ENCODE measurements at places on chromosomes 2 and 18.

DNA sequence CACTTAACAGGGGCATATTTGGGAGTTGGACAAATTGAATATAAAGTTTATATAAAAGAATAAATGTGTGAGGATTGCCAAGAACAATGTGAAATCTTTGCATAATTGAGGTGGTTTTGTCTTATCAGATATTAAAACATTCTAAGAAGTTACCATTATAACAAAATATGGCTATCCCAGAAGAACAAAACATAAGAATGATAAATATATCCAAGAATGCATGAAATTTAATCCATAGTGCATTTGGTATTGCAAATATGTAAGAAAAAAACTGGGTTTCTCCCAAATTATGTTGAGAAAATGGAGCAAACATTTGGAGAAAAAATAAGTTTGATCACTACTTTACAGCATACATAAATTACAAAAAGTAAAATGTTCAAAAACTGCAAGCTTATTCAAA, 562.4 kb downstream of the RNF144A start:
- DNase-seq, result no peak

- DNase-seq, result no peak
Observed at GRCh38 chr2:227821043-227821942, 7.7 kb downstream of the CCL20 start.

GRCh38 chr2:8141079-8141707, 540.7 kb upstream of the ID2 start:
- no peak for DNase-seq

DNA sequence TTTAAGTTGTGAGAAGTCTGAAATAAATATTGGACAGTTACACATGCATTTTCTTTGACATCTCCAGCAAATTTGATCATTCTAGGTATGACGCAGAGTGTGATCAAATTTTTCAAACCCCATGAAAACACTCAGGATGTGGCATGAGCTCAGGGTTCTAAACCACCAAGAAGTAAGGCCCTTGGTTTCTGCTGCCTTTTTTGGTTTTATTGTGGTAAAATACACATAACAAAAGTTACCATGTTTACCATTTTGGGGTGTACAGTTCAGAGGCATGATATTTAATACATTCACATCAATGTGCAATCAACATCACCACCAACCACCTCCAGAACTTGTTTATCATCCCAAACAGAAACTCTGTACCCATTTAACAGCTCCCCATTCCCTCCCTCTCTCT, 64.3 kb upstream of the TTN start:
- DNase-seq, result no peak

- DNase-seq, result no peak
Observed at GRCh38 chr2:71472019-71472418, 18.7 kb downstream of the DYSF start.

GRCh38 chr2:47300609-47301276, 102.2 kb upstream of the MSH2 start:
- DNase-seq, result no peak

- DNase-seq, result no peak
Observed at GRCh38 chr2:207423886-207424285, 105.9 kb upstream of the CREB1 start.

DNA sequence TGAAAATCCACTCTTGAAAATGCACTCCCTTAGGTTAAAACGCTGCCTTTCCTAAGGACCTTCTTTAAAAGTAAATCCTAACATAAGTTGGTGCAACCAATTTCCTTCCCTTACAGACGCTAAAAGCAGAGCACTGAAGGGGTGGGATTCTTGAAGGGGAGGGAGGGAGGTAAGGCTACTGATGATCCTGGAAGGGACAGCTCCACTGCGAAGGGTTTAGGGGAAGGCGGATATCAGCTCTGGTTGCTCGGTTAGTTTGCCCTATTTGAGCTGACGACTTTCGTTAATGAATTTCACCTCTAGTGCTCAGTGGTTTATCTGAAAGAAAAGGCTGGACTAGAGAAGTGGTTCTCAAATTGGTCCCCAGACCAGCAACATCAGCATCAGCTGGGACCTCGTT, 49.7 kb upstream of the SIGLEC15 start:
- no peak for DNase-seq

DNA sequence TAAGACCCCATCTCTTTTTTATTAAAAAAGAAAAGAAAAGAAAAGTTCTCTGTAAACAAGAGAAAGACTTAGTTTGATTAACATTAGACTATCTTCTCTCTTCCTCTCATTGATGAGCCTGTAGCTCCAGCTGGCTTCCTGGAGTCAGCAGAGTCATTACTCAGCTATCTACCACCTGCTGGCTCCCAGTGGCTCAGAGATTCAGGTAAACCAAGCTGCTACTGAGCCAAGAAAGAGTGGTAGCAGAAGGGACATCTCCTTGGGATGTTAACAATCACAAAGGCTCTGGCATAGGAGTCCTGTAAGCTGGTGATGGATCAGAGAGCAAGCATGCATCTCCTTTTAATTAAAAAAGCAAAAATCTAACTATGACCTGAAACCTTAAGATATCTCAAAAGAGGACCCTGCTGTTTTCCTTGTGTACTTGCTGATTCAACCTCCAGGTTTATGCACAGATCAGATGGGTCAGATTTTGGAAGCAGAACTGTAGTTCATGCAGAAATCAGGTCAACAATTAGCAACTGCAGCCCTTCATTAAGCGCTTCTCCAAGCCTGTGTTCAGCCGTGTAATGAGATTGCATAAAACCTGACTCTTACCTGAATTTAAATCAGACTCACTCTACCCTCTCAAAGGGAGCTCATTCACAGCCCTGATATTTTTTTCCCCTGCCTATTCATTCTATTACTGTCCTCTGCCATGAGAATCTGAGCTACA, 225.8 kb downstream of the RNF152 start:
- DNase-seq, result no peak

- DNase-seq, result no peak
Observed at GRCh38 chr2:100017633-100018032, 124.8 kb downstream of the AFF3 start.

GRCh38 chr2:235085476-235085875, 133.7 kb downstream of the SH3BP4 start:
- DNase-seq, result no peak

- DNase-seq, result no peak
Observed at GRCh38 chr2:202140522-202141252, 67.6 kb downstream of the KIAA2012 start.

Data from aorta (tissue), 5 donors.